ENCODE measurements at places on chromosomes 3 and 15.

- DNase-seq, result no peak
Measured at GRCh38 chr15:73746261-73746660, 6.9 kb downstream of the INSYN1 start.

- no peak for DNase-seq
Measured at GRCh38 chr15:80432345-80432702, 28.1 kb downstream of the ARNT2 start.

- no peak for DNase-seq
Measured at GRCh38 chr15:66906668-66907614, 158.5 kb upstream of the SMAD3 start.

DNA sequence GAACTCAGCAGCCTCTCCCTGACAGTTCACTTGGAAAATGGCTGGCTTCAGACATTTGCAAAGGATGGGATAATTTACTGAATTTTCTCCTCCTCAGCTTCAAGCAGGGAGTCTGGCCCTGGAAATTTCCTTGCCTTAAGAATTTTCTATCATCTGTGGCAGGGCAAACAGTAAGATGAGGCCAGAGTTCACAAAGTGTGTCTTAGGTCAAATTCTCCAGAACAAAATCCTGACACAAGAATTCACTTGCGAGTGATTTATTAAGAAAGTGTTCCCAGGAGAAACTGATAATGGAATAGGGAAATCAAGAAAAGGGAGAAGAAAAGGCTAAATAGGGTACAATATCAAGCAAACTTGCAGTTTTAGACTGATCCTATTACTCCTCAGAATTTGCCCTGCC is 55.3 kb downstream of the SNTN start:
- DNase-seq, result no peak

DNA sequence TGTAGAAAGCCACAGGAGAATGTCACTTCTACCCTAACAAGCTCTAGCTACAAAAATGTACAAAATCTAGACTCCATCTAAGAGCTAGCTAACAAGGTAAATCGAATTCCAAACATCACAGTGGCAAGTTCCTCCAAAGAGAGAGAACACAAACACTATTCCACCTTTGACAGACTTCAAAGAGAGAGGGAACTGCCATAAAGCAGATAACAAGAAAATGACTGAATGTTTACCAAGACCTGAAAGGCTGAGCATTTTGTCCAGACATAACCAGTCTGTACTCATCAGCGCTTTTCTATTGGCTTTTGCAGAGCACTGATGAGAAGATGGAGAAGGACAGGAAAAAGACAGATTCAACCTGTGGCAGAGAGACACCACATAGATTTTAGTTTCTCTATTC is 1419.6 kb upstream of the ALCAM start:
- no peak for DNase-seq

DNA sequence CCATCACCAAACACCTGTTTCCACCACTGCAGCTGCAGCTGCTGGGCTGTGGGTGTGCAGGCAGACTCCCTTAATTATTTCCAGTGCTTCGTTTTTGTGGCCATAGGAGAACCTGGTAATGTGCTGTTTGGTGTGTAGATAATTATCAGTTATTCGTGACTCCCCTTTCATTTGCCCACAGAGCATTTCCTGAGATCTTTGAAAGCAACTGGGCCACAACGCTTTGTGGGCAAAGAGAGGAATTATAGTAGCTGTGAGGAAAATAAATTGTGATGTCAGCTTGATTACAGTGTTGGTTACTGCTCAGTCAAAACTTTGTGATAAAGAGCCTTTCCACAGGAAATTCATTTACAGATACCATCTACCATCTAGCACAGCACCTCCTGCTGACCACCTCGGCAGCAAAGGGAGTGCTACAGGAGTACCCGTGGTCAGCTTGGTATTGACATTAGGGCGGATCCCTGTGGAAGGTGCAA is 193.3 kb upstream of the SLCO3A1 start:
- no peak for DNase-seq

GRCh38 chr3:10703875-10704274 is 112.2 kb upstream of the SLC6A11 start:
- DNase-seq, result no peak

- DNase-seq, result no peak
Measured at GRCh38 chr15:58980351-58980939, 7.0 kb upstream of the RNF111 start.

- no peak for DNase-seq
Measured at GRCh38 chr3:141828890-141829289, 47.6 kb upstream of the ATP1B3 start.

- DNase-seq, result no peak
Measured at GRCh38 chr3:66428733-66429132, 72.1 kb downstream of the LRIG1 start.

GRCh38 chr15:52408823-52409222 is 113.2 kb upstream of the MYO5C start:
- no peak for DNase-seq

Data from stimulated activated CD8-positive, alpha-beta memory T cell treated with anti-CD3 and anti-CD28 coated beads, Interleukin-15, amount 100 ng/mL, for 48 hours (primary cell).